ENCODE measurements at places on chromosomes 5 and 9.

GRCh38 chr5:163826201-163826600 is 320.8 kb downstream of the MAT2B start:
- no peak for DNase-seq

DNA sequence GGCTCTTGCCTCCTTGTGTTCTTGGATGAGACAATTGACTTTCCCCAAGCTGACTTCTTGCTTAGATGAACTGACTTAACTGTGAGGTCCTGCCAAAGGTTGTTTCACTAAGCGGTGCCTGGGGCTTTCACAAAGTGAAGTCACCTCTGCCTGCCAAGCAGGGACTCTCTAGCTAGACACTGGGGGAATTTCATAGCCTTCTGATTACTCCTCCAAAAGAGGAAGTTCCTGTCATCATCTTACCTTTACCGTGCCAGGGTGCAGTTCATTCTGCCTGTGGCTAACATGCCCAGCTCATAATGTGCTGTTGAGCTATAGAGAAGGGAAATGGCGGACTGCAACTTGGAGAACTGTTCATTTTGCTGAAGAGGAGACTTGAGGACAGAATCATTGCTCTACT is 472.0 kb upstream of the WWC1 start:
- no peak for DNase-seq

- DNase-seq = no peak
Observed at GRCh38 chr9:2354856-2355696, 266.5 kb upstream of the VLDLR start.

- DNase-seq = no peak
Observed at GRCh38 chr5:74334062-74334761, 306.3 kb downstream of the ENC1 start.

DNA sequence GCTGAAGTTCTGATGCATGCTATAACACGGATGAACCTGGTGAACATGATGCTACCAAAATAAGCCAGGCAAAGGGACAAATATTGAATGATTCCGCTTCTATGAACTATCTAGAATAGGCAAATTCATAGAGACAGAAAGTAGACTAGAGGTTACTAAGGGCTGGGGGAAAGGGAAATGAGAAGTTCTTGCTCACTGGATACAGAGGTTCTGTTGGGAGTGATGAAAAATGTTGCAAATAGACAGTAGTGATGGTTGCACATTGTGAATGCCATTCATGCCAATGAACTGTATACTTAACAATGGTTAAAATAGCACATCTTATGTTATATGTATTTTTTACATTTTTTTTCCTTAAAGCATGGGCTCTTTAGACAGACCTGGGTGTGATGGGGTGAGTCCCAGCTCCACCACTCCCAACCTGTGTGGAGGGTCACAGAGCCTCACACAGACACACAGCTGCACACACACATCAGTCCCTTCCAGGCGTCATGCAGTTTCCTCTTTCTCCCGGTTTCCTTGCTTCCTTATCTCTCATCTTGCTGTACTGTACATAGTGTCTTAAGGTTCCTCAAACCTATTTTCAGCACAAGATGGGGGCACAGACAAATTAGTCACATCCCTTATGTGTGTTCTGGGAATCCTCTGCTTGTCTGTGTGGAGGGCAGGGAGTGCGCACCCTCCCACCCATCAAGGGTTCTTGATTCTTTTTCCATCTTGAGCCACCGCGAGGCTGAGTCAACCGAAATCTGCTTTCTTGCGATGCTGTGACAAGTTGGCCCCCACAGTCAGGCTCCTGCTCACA is 192.9 kb downstream of the CRB2 start:
- no peak for DNase-seq

DNA sequence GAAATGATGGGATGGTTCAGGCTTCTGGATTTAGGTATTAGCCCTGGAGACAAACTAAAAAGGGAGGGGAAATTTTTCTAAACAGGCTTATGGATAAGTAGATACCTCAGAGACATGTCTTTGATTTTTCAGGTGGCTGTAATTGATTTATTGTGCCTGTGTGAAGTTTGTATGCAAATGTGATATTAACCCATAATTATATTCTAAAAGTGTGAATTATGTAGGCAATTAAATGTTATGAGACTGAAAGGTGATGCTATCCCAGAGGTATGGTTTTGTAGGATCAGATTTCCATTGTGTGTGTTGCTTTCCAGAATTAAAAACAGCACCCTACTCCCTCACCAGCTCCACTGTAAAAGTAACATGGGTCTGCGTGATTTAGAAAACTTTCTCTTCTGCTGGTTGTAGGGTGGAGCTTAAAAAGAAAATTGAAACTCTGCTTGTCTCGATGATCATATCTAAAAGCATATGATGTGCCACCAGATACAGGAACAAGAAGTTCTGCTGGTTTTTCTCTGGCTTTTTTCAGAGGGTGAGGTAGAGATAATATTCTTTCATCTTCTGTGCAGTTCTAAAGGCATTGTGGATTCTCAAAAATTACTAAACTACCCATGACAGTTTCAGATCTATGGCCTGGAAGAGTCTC is 71.8 kb upstream of the TAF11L2 start:
- no peak for DNase-seq

- no peak for DNase-seq
Observed at GRCh38 chr9:34034698-34035065, 14.0 kb downstream of the UBAP2 start.

GRCh38 chr5:172322028-172322965 is 38.7 kb upstream of the UBTD2 start:
- no peak for DNase-seq

DNA sequence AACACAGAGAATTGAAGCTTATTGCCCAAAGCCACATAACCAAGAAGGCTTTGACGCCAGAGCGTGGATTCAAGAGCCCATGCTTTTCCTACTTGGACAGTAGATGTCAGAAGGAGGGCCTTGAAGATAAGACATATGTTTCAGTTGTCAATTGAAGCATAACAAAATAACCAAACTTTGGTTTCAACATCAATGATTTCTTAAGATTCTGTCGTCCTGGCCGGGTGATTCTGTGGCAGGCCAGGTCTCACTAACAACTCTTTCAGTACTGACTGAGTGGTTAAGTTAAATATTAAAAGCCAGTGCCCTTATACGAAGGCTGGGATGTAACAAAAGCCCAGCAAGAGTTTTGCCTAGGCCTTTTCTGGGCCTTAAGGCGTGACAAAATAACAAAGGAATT is 94.0 kb downstream of the RCL1 start:
- no peak for DNase-seq

- DNase-seq = no peak
Observed at GRCh38 chr5:36877667-36878391, 1.3 kb downstream of the NIPBL start.

DNA sequence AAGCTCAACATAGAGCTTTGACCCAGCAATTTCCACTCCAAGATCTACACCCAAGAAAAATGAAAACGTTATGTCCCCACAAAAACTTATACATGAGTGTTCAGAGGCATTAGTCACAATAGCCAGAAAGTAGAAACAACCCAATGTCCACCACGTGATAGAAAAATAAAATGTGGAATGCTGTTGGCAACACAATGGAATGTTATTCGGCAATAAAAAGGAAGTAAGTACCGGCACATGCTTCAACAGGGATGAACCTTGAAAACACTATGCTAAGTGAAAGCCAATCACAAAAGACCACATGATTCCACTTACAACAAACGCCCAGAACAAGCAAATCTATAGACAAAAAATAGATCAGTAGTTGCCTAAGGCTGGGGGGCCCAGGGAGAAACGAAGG is 6.0 kb downstream of the UBQLN1 start:
- DNase-seq = no peak

DNA sequence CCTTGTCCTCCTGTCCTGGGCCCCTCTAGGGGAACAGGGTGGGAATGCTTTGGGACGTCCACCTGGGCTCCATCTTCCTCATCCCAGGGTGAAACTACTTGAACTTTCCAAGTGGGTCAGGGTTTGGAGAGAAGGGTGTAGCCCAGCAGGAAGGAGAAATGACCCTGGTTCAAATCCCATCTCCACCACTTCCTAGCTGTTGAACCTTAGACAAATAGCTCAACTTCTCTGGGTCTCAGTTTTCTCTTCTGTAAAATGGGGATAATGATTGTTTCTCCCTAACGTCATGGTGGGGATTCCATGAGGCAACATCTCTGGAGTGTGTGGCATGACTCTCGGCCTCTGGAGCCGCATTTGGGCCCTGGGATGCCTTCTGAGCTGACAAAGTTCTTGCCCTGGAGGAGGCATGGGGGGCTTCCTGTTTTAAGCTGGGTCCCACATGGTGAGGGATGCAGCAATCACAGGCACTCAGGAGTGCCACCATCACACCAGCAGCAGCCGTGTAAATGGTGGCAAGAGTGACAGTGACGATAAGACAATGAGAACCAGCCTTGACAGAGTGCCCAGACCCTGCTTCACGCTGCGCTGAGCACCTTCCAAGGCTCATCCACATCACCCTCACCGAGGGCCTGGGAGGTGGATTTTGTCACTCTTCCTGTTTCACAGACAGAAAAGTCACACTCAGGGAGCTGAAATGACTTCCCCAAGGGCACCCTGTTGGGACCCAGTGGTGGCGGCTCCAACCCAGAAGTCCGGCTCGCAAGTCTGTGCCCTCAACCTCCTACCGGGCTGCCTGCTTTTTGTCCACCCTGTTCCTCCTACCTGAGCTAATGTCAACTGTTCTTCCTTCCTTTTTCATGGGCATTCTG is 69.5 kb upstream of the IER5L start:
- DNase-seq = no peak

GRCh38 chr5:33806738-33807442 is 84.9 kb downstream of the ADAMTS12 start:
- no peak for DNase-seq

- no peak for DNase-seq
Observed at GRCh38 chr5:109644829-109645228, 44.9 kb upstream of the MAN2A1 start.

DNA sequence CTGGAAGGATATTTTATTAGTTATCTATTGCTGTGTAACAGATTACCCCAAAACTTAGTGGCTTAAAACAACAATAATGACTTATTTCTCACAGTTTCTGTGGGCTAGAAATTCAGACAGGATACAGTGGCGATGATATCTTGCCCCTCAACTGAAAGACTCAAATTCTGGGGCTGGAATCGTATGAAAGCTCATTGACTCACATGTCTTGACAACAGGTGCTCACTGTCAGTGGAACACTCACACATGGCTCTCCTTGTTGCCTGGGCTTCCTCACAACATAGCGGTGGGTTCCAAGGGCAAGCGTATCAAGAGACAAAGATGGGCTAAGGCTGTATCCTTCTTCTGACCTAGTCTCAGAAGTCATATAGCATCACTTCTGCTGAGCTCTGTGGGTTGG is 3.7 kb upstream of the GNPDA1 start:
- no peak for DNase-seq

DNA sequence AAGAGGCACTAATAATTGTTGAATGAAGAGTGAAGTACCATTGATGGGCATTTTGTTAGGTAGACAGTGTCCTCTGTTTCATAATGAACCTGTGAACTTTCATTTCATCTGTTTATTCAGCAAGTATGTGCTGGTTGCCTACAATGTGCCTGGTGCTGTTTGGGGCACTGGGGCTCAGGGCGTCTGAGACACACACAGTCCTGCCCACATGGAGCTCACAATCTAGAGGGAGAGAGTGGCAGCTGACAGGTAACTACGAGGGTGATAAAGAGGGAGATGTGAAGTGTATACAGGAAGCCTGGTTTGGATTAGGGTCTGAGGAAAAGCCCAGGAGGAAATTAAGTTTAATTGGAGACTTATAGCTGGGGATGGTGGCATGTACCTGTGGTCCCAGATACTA is 28.5 kb upstream of the NDST1 start:
- no peak for DNase-seq

- DNase-seq = no peak
Observed at GRCh38 chr9:131969469-131969989, 110.1 kb downstream of the MED27 start.

DNA sequence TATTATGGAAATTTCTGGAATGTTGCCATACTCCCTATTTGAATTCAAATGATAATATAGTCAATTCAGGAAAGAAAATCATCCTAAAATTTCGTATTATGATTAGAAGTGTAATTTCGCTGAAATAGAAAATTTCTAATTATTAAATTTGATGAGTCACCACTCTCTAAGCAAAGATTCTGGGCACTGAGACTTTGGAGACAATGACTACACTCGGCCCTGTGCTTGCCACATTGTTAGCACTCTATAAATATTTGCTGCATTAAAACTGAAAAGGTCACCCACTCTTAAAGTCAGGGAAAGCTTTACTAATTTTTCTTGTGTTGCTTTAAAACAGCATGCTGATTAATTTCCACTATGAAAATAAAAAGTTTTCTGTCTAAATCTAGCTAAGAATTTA is 240.3 kb downstream of the TLE4 start:
- DNase-seq = no peak

- DNase-seq = no peak
Observed at GRCh38 chr9:2889023-2889422, 45.1 kb upstream of the PUM3 start.

- no peak for DNase-seq
Observed at GRCh38 chr9:16918920-16919319, 48.5 kb upstream of the BNC2 start.

DNA sequence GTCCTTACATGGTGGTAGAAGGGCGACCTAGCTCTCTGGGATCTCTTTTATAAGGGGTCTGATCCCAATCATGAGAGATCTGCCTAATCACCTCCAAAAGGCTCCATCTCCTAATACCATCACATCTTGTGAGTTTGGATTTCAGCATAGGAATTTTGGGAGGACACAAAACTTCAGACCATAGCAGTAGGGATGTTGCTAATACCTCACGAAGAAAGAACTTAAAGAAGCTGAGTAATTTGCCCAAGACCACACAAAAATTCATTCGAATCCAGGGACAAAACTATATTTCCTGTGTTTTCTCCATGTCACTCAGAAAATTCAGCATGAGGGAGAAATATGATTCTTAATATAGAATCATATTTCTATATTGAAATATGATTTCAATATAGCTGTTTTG is 32.7 kb downstream of the MTAP start:
- DNase-seq = no peak

DNA sequence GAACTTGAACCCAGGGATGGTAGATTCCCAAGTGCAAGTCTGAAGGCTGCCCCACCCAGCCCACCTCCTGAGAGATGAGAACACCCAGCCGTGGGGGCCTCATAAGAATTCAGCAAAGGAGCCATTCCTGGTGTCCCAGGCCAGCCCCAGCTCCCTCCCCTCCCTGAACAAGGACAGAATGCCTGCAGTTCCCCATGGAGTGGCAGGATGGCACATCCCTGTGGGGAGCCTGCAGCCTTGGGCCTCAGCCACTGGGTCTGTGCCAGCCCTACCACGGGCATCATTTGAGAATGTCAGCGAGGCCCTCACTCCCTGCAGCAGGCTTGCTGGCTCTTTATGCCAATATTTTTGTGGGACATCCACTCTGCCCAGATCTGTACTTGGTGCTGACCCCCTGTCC is 36.2 kb upstream of the RAPGEF1 start:
- DNase-seq = no peak

DNA sequence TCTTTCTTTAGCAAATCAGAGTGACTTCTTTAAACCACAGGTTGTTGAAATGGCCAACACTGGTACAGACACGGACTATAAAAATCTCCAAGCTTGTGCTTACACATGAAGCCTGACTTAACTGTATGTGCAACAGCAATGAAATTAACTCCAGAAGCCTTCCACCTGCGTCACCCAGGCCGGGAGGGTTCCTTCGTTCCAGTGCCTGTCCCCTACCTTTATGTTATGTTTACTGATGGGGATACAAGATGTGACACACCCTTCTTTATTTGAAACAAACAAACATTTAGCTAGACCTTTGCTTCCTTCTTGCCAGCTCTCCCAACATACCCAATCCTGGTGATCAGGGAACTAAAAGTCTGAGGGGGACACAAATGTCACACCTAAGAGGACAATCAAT is 66.0 kb downstream of the GOLPH3 start:
- DNase-seq = no peak
